ENCODE measurements at places on chromosomes 16 and 17.

GRCh38 chr17:30251931-30252330, 16.4 kb upstream of the SLC6A4 start:
- no peak for DNase-seq

DNA sequence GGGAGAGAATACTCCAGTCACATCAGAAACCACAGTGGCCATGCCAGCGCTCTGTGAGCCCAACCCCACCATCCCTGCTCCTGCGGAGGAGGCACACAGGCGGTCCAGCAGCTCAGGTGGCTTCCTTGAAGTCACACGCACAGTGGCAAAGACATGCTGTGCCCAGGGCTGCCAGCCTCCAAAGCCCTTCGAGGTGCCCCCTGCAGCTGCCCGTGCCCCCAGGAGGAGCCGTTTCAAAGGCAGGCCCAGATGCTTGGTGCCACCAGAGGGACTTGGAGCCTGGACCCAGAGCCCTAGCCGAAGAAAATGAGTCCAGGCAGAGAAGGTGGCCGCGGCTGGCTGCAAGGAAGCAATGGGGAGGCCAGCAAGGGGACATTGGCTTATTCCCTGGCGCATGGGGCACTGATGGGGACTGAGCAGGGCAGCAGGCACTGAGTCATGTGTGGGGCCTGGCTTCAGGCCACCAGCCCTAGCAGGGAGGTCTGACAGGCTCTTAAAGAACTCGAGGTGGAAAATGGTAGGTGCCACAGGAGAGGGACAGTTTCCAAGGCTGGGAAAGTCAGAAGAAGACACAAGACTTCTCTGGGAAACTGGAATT, 17.2 kb upstream of the CACNG1 start:
- no peak for DNase-seq

DNA sequence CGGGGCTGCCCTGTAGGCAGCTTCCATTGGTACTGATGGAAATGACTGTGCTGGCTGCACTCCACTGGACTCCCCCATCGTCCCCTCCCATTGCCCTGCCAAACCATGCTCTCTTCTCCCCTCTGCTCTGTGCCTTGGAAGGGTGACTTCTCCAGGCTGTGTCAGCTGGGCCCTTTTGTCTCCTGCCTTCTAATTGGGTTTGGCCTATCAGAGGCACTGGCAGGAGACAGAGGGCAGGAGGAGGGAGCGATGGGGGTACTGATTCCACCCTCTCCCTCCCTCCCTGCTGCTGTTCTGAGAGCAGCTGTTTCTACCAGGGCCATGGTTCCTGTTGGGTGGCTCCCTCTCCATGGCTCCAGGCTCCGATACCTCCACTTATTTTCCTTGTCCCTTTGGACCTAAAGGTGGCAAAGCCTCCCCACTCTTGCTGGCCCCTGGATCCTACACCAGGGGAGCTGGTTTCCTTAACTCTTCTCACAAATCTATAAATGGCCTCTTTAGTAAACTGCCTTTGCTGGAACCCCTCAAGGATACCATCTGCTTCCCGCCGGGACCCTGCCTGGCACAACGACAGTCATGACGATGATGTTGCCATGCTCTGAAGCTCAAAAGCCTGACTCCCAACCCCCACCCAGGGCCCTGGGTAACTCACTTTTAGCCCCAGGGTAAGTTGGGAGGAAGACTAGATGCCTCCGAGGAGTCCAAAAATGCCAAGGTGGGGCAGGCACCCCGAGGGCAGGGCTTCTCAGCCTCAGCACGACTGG, 123.8 kb upstream of the RPL38 start:
- DNase-seq: no peak

GRCh38 chr17:72461757-72462156, 340.9 kb downstream of the SOX9 start:
- no peak for DNase-seq

GRCh38 chr16:72620348-72620747, 427.6 kb downstream of the ZFHX3 start:
- DNase-seq: no peak

DNA sequence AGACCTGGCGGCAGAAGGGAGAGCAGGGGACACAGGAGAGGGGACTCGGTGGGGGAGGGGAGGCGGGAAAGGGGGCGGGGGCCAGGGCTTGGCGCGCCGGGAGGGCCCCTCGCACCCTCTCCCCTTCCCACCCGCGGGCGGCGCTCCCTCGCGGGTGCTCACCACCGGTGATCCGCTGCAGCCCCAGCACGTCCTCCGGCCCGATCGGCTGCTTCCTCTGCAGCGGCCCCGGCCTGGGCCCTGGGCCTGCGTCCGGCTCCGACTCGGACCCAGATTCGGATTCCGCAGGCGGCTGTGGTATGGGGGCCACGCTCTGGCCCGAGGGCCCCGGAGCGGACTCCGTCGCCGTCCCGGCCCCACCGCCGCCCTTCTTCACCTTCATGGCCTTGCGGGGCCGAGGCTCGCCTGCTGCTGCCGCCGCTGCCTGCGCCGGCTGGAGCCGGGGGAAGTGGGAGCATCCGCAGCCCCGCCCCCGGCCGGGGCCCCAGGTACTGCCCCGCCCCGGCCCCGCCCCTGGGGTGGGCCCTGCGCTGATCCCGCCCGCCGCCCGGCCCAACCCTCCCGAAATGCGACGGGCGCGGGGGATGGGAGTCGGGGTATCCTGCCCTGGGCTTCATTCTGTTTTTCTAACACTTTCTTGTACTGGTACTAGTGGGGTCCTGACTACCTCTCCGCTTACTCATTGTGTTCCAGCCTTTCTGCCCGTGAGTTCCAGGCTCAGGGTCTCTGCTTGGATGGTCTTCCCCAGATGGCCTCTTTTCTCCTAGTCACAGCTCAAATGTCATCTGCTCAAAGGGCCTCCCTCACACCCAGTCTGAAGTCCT, at the start of gene UNC119:
Gene UNC119 (minus strand): TSS at position 449 of the 824 bp plus-strand sequence. CDS start 67 bp downstream, at position 382.
- peak; percentile 39 for DNase-seq

GRCh38 chr17:7014995-7015958, 2.9 kb downstream of the RNASEK start:
- DNase-seq: peak; percentile 67

- DNase-seq: peak; percentile 80
Measured at GRCh38 chr17:72977771-72978417, 114.6 kb downstream of the SLC39A11 start.

Measured in RCC 7860 (cell line).